ENCODE measurements at places on chromosomes 6 and 20. TPM values are rescaled to one million over a fixed set of nuclear protein-coding genes. Genes with fewer than 3 reads are reported as not detected.

DNA sequence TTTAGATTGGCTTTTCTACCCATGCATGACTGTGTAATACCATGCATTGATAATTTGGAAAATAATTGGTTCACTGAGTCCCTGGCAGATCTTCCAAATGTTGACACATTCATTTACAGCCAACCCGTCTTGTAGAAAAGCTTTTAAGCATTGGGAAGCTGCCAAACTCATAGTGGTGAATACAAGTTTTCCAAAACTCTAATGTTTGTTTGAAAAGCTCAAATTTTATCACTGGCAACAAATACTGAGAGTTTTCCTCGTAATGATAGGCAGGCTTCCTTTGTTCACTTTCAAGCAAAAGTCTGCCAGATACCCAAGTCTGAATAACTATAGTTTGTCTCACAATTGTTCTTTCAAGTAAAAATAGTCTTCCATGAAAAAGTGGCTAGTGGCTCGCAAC is 143.0 kb downstream of the FIG4 start:
- no peak overlapping the region for H3K4me3 ChIP-seq
- H3K4me1 ChIP-seq: no peaks in the 10 kb centered on the region
- no peak overlapping the region for H3K27ac ChIP-seq
- H3K36me3 ChIP-seq: peaks cover 10% of the 10 kb centered on the region
- no peak for DNase-seq
- no peaks in the 10 kb centered on the region for H3K27me3 ChIP-seq

GRCh38 chr20:36474563-36474962 is 66.8 kb upstream of the MYL9 start:
- H3K27ac ChIP-seq: no peak overlapping the region
- no peak for DNase-seq
- no peaks in the 10 kb centered on the region for H3K27me3 ChIP-seq

- H3K4me3 ChIP-seq: no peak overlapping the region
- no peaks in the 10 kb centered on the region for H3K27me3 ChIP-seq
- H3K4me1 ChIP-seq: peaks cover 3% of the 10 kb centered on the region
- peaks cover 21% of the 10 kb centered on the region for H3K36me3 ChIP-seq
- no peak for DNase-seq
- H3K27ac ChIP-seq: no peak overlapping the region
Observed at GRCh38 chr6:161104966-161105365, 113.4 kb downstream of the MAP3K4 start.

Gene MAS1
- total RNA-seq: not detected

Gene KIF25
- not detected for total RNA-seq

All from activated naive CD8-positive, alpha-beta T cell treated with anti-CD3 and anti-CD28 coated beads, Interleukin-2, amount 10 ng/mL, durations not matched to agents 7 days and 5 days (primary cell).